ENCODE measurements at places on chromosomes 11 and 22.

DNA sequence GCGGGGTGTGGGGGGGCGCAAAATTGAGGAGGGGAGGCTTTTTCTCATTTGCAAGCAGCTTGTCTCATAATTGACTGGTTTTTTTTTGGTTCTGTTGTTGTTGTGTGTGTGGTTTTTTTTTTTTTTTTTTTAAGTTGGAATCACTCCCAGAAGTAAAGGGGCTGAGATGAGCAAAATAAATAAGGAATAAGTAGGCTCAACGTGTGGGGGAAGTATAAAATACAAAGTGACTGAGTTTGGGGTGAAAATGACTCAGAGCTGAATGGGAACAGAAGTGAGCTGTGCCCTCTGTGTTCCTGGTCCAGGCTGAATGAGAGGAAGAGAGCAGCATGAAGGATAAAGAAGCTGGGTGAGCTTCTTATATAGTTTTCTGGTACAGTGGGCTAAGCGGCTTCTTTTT lies 90.0 kb downstream of the GRIK4 start:
- DNase-seq: no peak

DNA sequence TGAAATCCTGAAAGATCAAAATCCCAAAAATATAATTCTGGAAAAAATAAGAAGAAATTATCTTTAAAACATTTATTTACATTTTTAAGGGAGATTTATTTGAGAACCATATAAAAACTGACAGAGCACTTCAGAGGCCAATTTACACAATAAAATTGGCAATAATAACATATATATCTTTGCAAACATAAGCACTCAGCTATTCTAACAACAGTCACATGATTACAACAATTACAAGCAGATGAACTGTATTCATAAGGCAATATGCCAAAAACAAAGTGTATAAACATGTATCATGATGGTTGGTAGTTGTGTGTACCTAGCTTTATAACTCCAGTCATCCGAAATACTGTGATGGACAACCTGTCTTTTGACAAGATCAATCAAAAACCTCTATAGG lies 17.7 kb upstream of the RASSF10 start:
- DNase-seq: no peak

- DNase-seq: no peak
Measured at GRCh38 chr11:90700789-90701439, 478.1 kb upstream of the CHORDC1 start.

- DNase-seq: no peak
Measured at GRCh38 chr11:72758690-72759389, 6.6 kb upstream of the ARAP1 start.

- no peak for DNase-seq
Measured at GRCh38 chr11:83175815-83176214, 17.7 kb upstream of the ANKRD42 start.

- no peak for DNase-seq
Measured at GRCh38 chr11:75339685-75340409, 11.6 kb downstream of the ARRB1 start.

DNA sequence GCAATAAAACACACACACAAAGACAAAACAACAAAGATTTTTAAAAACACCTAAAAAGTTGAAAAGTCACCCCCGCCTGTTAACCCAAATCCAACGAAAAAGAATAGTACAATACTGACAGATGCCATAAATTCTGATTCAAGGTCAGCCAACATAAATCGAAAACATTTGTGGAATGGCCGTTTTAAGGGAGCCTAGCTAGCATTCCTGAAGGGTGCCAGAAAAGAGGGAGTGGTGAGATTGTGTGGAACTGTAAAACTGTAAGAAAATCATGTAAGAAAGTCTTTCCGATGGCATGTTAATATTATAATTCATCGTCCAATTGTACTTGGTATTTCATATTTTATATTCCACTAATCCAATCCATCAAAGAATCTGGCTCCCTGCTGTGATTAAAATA lies 75.1 kb downstream of the RAB38 start:
- no peak for DNase-seq

DNA sequence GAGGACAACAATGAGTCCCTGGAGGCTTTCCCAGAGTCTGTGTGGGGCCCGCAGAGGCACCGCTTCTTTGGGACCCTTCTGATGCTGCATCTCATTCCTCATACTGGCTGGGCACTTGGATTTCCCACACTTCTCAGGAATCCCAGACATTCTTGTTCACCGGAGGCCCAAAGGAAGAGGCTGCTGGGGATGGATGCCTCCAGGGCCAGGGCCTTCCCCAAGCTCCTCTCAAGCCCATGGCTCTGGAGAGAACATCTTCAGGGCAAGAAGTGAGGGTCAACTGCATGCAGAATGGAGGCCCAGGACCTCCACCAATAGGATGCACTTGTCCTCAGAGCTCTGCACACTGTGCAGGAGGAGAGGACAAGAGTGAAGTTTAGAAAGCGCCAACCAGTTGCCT lies 34.6 kb downstream of the DKK3 start:
- no peak for DNase-seq

DNA sequence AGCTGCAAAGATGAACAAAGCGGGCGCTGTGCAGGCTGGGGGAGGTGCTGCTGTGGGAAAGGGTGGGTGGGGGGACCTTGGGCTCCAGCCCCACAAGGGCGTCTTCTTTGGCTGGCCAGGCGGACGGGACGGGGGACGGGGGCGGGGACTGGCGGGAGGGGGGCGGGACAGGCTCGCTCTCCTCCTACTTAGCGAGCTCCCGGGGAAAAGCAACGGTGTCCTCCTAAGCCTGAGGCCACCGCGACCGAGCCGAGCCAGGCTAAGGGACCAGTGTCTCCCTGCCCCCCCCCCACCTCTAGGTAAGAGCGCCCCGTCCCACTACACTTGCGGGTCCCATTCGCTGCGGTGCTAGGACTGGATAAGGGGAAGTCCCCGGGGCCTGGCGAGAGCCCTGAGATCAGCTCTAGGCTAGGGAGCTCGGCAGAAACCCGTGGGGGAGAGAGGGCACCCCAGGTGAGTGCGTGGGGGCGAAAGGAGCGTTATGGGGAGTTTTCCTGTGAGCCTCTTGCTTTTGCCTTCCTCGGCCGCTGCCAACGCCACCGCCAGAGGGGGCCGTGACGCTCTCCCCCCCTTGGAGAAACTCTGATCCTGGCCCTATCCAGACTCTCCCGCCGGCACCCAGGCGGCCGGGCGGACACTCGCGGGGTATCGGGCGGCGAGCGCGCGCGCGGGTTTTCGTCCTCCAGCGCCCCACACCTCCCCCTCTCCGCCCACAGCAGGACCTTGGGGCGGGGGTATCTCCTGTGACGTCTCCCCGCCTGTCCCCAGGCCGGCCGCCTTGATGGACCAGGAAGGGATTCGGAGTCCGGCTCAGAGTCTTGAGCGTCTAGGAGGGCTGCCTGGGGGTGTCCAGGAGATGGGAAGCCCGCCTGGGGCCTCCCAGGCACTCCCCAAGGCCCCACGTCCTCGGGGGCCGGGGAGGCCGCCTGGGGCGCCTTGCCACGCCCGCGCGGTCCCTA lies at the start of gene PHLDB1:
TSS of gene PHLDB1 (plus strand) at position 215 of the 959 bp plus-strand sequence. CDS start 6,222 bp downstream, outside the sequence.
- DNase-seq: peak; percentile 79
